ENCODE measurements at places on chromosomes 16 and 17.
A peak's percentile ranks its signal among the peaks of the same experiment; 100 is the strongest.

GRCh38 chr17:51461578-51462004, 201.2 kb downstream of the UTP18 start:
- DNase-seq = peak; percentile 41

GRCh38 chr17:5837055-5837491, 233.1 kb upstream of the WSCD1 start:
- DNase-seq = no peak

DNA sequence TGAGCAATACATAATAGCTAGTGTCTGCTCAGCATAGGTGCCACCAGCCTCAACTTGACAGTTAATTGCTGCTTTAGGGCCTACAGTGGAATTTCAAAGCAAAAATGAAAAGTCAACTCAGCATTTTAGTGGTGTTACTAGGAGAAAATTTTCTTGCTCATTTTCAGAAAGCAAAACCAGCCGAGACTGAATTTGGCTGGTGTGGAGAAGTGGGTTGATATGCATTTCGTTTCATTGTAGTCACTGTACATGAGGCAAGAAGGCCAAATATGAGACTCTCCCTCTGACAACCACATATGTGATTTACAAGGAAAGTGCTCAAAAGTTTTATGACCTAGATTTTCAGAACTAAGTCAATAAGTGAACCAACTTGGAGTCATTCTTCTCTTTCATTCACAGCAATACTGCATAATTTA, 54.0 kb downstream of the DUSP14 start:
- DNase-seq = no peak

- no peak for DNase-seq
Measured at GRCh38 chr16:11420895-11421294, 75.6 kb downstream of the RMI2 start.

- DNase-seq = no peak
Measured at GRCh38 chr17:19531780-19532501, 1.7 kb upstream of the SLC47A1 start.

DNA sequence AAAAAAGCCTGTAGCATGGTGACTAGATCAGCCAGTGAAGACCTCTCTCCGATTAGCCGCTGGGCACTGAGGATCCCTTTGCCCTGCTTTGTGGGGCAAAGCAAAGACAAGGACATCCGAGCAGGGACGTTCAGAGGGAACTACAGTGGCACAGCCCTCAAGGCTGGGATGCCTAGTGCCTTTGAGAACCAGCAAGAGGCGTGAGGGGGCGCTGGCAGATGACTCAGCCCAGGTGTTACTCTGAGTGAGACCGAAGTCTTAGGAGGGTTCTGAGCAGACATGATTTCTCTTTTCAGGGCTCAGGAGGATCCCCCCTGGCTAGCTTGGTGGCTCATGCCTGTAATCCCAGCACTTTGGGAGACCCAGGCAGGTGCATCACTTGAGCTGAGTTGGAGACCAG, 178.6 kb downstream of the CPPED1 start:
- DNase-seq = peak; percentile 16

- DNase-seq = no peak
Measured at GRCh38 chr17:7403727-7403976, 245 bp downstream of the TMEM256 start.

All from activated naive CD4-positive, alpha-beta T cell treated with Interleukin-2 at 50 U/mL for 16 hours (primary cell).